ENCODE measurements at places on chromosomes 3 and 15.

DNA sequence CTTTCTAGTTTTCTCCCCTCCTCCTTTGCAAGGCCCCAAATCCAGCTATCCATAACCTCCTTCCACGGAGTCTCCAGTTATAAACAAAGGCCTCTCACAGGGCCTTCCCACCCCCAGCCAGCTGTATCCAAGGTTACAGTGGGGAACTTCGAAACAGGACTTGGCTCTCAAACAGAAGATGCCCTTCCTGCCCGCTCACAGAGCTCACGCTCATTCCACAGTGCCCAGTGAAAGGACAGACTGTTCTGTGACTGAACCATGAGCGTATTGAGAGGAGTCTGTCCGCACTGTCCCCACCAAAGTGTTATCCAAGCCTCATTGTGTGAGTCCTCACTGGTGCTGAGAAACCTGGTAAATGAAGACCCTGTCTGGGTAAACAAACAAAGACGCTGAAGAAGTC lies 35.4 kb downstream of the ARHGAP31 start:
- no peak for DNase-seq

- no peak for DNase-seq
These were observed 17.7 kb downstream of the NTRK3 start for GRCh38 chr15:88238618-88239430.

GRCh38 chr15:56744701-56745683 lies 11.7 kb upstream of the ZNF280D start:
- DNase-seq = no peak

- no peak for DNase-seq
These were observed 8.1 kb downstream of the FBXO40 start for GRCh38 chr3:121601212-121601812.

DNA sequence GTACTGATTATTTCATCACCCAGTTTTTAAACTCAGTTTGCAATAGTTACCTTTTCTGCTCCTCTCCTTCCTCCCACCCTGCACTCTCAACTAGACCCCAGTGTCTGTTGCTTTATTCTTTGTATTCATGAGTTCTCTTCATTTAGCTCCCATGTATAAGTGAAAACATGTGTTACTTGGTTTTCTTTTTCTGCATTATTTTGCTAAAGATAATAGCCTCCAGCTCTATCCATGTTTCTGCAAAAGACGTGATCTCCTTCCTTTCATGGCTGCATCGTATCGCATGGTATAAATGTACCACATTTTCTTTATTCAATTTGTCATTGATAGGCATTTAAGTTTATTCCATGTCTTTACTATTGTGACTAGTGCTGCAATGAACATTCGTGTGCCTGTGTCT lies 79.0 kb downstream of the NAALADL2 start:
- no peak for DNase-seq

- peak; percentile 60 for DNase-seq
These were observed at the start of gene SEMA3F for GRCh38 chr3:50154840-50155490. SEMA3F (plus strand) TSS chr3:50155324; CDS start chr3:50159623, 4,299 bp downstream.

GRCh38 chr15:99466701-99467337 lies 99.0 kb upstream of the MEF2A start:
- DNase-seq = no peak

DNA sequence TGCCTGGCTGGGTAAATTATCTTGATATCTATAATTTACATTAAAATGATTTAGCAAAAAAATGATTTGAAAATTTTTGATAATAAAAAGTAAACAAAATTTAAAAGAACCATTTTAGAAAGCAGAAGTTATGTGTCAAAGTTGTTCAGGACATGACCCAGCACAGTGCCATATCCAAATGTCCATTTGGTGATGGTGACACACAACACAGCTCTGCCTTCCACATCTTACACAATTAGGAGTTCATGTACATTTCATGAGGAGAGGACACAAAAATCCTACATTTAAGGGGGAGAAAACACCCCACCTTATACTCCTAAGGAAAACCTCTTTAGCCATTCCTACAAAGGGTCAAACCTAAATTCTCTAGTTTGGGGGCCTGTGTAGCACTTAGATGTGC lies 10.7 kb upstream of the UBE2E1 start:
- no peak for DNase-seq

GRCh38 chr3:46693038-46693891 lies at the start of gene ALS2CL:
ALS2CL (minus strand) TSS chr3:46693679; CDS start chr3:46689440, 4,239 bp downstream.
- DNase-seq = peak; percentile 59

- DNase-seq = no peak
These were observed 91.8 kb downstream of the TOP2B start for GRCh38 chr3:25572919-25573385.

GRCh38 chr15:88707771-88708654 lies 69.2 kb downstream of the ISG20 start:
- no peak for DNase-seq

DNA sequence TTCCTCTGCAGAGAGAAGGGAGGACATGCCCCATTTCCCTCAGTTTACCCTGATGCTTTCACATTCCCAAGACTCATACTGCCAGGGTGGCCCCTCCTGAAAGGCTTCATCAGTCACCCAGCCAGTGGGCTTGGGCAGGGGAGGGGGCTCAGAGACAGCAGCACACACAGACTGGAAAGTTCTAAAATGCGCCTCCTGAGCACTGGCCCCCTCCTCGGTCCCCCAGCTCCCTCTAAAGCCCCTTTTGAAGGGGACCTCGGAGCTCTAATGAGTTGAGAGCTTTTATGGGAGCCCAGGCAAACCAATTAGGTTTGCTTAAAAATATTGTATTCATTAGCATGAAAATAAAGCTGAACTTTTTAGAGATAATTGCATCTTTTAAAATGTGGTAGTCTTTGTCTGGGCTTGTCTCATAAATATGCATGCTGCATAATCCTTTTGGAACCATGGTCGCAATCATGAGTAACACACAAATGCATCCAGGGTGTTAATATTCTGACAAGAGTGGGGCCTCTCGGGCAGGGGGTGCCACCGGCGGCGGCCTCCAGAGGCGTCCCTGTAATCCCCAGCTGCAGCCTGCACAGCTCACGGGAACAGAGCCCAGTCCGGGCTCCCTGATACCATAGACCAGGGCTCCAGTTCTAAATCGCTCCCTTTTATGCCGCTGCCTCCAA lies 78.5 kb downstream of the RPLP1 start:
- no peak for DNase-seq

DNA sequence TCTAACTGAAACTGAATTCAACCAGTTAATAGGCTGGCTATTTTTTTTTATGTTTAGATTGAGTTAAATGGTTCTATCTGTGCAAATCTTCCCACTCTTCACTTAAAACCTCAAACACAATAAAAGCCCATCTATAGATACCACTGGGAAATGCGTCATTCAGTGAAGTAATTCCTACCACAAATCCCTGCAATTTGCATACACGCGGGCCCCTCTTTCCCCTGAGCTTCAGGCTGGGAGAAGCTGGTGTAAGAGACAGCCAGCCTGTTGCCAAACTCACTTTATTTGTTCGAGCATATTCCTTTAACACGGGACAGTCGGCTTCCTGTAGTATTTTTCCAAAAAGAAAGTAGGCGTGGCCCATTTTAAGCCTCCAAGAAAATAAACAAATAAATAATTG lies 26.0 kb upstream of the MCTP2 start:
- DNase-seq = no peak

DNA sequence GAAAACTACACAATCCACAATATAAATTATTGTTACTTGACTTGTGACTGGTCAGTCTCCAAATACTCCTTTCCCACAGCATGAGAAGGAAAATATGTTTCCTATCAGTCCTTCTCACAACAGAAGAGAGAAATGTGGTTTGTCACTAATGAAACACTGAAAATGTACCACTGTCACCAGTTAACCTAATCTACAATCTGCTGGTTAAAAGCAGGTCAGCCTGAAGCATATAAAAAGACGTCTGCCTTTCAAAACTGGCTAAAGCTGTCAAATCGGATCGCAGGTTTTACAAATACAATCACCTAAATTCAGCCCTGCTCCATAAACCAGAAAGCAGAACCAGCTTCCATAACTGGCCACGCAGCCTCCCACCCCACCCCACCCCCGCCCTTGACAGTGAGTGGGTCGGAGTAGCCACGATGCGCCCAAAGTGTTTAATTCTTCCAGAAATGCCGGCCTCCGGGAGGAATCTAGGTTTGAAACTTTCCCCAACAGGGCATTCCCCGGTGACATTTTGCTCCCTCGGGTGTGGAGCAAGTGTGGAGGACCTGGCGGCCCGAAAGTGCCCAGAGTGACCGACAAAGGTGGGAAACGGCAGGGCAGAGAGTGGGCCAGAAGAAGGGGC lies 682 bp downstream of the ETFA start:
- no peak for DNase-seq

DNA sequence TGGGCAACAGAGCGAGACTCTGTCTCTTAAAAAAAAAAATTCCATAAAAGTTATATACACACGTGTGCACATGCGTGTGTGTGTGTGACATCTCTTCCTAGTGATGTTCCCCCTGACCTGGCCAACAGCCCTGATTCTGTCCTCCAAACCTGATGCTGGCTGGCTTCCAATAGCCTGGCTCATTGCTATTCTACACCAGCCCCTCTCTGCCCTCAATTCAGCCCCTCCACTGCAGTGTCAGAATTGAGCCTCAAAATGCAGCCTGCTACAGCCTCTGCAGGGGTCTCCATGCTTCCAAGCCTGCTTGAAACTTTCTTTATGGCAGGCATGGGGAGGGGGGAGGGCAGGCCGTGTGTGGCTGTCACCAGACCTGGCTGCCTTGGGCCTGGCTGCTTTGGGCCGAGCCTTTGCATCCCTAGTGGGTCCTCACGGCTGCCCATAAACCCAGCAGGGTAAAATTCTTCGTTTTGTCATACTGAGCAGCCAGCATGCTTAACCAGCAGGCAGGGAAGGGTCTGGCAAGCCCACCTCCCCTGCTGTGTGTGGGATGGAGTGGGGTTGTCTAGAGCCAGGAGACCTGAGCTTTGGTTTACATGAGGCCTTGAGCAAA lies 22.7 kb upstream of the DOCK3 start:
- no peak for DNase-seq

GRCh38 chr15:70083946-70084345 lies 13.8 kb downstream of the TLE3 start:
- DNase-seq = no peak

DNA sequence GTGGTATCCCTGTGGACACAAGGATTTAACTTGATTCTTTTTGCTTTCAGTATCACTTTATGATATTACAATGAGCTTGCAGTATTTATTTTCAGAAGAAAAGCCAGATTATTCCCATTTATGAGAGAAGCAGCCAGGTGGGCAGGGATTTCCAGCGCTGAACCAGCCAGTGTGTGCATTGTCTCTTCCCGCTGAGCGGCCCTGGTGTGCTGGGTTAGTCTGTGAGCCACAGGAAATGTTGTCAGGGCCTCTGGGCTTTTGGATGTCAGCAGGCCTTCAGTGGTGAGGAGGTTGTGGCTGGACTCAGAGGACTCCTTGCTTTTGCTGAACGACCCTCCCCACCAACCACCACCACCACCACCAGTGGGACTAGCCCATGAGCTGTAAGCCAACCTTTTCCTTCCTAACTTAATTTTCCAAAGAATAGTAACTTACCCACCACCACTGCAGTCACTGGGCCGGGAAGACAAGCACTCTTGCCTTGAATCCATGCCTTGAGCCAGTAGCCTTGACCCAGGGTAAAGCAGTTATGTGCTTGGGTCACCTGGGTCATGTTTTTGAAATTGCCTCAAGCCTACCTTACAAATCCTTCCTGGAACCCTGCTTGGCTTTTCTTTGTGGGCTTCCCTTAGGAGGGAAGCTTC lies 33.1 kb downstream of the FLNB start:
- no peak for DNase-seq

DNA sequence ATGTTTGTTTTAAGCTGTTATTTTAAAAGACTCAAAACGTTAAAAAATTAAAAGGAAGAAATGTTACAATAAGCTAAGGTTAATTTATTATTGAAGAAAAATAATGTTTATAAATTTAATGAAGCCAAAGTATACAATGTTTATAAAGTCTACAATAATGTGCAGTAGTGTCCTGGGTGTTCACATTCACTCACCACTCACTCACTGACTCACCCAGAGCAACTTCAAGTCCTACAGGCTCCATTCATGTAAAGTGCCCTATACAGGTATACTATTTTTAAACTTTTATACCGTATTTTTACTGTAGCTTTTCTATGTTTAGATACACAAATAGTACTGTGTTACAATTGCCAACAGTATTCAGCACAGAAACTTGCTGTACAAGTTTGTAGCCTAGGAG lies 55.2 kb downstream of the COL8A1 start:
- DNase-seq = no peak

DNA sequence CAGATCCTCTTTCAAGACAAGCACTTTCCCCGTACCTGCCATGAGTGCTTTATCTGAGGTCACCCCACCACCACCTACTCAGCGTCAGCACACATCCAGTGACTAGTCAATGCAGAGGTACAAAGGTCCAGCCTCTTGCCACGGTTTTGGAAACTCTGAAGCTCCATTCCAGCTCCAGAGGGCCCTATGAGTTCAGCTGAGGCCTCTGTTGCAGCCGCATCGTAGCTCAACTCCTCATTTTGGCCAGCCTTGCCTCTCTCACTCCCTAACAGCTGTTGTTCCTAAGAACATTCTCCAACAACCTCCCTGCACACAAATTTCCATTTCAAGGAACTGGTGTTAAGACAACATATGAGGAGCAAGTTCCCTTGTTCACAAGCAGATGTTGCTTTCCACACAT lies 405.1 kb upstream of the PROK2 start:
- no peak for DNase-seq

DNA sequence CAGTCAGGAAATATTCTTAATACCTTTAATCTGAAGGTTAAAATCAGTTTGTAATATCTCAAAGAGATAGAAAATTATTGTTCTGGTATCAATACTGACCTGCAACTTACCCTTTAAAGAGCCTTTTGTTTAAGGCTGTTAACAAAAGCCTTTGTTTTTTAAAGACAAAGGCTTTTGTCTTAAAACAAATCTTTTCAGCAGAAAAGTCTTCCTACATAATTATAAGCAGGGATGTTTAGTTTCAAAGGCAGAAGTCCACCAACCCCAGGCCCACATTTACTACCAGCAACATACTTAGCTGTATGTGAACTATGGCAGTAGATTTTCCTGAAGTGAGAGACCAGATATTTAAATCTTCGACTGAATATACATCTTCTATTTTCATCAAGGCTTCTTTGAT lies 36.2 kb downstream of the SLC30A4 start:
- no peak for DNase-seq

- no peak for DNase-seq
These were observed 243.3 kb upstream of the COL8A1 start for GRCh38 chr3:99394831-99395778.

GRCh38 chr3:103440539-103441203 lies 1005.9 kb downstream of the ZPLD1 start:
- no peak for DNase-seq

- DNase-seq = no peak
These were observed 64.6 kb downstream of the CYP11A1 start for GRCh38 chr15:74302821-74303359.

GRCh38 chr15:83866692-83867091 lies 212.8 kb downstream of the ADAMTSL3 start:
- DNase-seq = no peak

DNA sequence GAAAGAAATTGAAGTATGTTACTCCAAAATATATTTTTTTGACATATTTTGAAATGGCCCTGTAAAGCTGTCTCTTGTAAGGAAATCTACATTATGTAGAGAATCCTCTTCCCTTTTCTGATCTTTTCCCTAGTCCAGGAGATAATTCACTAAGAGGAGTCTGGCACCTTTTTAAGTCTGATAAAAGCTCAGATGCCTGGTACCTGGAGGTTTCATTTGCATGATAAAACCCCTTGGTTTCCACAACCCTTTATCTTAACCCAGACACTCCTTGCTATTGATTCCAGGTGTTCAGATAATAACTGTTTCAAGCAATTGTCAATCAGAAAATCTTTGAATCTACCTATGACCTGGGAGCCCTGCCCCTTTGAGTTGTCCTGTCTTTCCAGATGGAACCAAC lies 26.5 kb downstream of the FGF12 start:
- no peak for DNase-seq

All from activated T-helper 9 cell treated with anti-CD3 and anti-CD28 coated beads, Interleukin-2, amount 50 U/mL, for 16 hours (primary cell).